ENCODE measurements at places on chromosomes 7 and 10.

DNA sequence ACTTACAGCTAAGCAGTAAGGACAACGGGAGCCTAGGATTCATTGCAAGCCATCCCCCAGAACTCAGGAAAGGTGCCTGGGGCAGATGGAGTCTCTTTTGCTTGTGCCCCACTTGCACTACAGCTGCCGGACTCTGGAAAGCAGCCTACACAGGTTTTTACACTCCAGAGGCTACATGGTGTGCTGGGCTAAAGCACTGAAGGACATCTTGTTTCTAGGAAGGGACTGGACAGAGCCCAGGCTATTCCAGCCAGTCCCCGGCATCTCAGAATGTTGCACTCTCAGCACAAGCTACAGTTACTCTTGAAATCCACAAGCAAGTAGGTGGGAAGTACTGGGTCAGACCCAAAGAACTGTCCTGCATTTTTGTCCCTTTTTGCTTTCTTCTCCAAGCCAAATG lies 333.1 kb downstream of the TNS3 start:
- no peak for DNase-seq

- DNase-seq: no peak
Observed at GRCh38 chr7:140447841-140448240, 31.5 kb downstream of the MKRN1 start.

GRCh38 chr10:61992671-61993668 lies 91.5 kb downstream of the ARID5B start:
- peak; percentile 74 for DNase-seq

- DNase-seq: no peak
Observed at GRCh38 chr10:73357166-73357565, 1.5 kb downstream of the CFAP70 start.

GRCh38 chr10:63724922-63725321 lies 203.7 kb downstream of the REEP3 start:
- DNase-seq: no peak

- peak; percentile 90 for DNase-seq
Observed at GRCh38 chr10:64430690-64431323, 909.6 kb downstream of the REEP3 start.

DNA sequence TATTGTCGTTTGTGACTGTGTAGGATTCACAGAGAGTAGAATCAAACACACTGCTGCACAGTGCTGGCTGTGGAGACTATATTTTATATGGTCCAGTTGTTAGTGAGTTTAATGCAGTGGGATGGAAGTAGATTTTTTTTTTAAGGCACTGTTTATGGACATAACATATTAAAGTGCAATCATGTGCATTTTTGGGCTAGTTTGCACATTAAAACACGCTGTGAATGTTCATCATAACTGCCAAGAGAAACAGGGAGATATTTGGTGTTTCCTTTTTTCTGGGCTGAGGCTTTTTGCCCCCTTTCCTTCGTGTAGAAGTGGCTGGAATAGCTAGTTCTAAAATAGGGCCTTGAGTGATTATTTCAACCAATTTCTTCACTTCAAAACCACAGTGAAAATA lies 139.2 kb downstream of the MYOF start:
- no peak for DNase-seq

DNA sequence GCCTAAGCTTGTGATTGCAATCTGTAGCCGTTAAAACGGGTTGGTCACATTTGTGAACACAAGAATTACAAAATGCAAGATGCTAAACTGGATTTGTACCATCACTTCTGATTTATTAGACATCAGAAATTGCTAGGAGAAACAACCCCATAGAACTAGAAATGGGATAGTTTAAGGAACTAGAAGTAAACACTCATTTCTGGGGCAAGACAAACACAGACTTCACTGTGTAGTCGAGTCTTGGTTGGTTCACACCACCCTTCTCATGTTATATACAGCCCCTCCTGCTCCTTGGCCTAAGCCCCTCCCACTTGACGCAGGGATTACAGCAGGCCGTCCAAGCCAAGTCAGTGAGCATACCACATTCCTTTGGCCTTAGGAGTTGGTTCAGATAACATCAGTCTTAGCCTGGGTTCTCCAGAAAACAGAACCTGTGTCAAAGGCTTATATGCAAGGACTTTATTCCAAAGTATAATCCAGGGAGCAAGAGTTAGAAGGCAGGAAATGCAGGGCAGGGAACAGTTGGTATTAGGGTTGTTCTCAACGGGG lies 2.0 kb upstream of the NRAP start:
- peak; percentile 47 for DNase-seq

DNA sequence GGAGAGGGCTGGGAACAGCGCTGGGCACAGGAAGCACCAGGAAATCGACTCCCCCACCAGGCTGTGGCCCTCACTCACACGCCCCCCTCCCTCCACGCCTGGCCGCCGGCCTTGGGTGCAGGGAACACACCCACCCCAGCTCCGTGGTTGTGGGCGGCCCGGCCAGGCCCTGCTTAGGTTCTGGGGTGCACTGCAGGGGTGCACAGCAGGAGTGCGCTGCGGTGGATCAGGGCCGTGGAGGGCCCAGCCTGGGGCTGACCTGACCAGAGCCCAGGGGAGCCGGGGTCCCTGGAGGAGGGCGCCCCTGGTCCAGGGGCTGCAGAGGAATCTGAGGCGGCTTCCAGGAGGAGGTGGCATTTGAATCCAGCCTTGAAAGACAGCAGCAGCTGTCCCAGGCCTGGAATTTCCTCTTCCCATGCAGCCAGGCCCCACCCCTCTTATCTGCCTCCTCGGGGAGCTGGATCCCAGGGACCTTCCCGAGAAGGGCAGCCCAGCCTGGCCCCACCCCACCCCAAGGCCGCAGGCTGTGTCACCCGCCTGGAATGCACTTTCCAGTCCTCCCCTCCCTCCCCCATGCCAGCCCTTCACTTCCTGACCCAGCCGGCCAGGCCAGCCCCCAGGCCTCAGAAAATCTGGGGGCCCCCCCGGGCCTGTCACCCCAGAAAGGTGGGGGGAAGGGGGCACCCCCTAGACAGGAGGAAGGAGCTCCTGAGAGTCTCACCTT lies 18.4 kb upstream of the PDGFA start:
- DNase-seq: no peak
